ENCODE measurements at places on chromosomes 2 and 18.

DNA sequence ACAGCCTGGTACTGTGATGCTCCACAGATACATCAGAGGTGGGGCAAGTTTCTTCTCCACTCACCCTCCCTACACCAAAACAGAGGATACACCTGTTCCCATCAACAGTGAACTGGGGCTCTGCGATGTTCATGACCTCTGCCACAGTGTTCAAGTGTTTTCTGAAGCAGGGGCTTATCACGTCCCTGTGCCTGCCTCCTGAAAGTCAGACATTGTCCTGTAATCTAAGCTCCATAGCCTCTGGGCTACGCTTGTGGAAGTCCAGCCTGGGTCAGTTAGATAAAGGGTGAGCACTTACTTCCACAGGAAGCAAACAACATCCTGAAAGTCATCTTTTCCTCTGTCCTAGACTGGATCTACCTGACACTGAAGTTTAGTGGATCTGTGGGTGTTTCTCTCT is 20.2 kb upstream of the MRO start:
- no peak for DNase-seq

DNA sequence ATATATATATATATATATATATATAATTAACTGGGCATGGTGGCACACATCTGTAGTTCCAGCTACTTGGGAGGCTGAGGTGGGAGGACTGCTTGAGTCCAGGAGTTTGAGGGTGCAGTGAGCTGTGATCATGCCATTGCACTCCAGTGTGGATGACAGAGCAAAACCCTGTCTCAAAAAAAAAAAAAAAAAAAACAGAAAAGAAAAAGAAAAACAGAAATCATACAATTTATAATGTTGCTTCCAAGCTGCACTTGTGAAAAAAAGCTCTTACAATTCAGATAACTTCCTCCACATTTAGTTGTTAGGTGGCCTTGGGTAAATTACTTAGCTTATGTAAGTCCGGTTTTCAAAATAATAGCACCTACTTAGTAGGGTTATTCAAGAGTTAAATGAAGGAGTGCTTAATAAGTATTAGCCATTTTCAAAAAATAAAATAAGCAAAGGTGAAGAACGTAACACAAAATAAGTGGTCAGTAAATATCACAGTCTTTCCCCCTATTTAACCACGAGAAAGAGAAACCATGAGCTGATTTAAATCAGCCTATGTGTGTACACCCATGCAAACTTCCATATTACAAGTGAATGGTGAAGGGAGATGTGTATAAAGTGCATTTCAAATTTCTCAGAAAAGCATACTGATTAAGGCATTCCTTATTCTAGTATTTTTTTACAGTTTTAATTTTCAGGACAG is 2.3 kb downstream of the WIPF1 start:
- no peak for DNase-seq

DNA sequence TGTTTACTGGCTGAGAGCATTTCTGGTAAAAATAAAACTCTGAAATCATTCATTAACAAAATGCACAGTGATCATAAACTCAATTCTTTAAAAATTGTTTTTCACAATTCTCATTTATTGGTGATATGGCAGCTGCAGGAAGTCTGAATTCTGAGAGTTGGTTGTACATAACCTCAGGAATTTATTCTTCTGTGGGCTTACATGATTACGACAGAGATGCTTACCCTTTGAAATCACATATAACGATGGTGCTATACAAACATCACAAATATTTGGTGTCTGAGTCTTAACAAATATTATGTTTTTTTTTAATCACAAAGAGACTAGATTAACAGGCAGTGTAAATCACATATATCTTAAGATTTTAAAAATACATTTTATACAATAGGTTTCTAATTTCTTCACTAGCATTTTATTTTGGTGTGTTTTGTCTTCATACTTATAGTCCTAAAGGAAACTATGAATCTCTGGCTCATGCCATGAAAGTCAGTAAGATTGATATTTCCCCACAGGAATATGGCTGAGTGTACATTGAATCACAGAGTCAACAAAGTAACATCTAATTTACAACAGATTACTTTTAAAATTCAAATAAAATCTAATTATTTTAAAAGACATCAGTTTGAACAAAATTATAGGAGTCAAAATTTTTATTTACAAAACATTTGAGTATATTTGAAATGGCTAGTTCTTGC is 318.8 kb upstream of the THUMPD2 start:
- DNase-seq = no peak

DNA sequence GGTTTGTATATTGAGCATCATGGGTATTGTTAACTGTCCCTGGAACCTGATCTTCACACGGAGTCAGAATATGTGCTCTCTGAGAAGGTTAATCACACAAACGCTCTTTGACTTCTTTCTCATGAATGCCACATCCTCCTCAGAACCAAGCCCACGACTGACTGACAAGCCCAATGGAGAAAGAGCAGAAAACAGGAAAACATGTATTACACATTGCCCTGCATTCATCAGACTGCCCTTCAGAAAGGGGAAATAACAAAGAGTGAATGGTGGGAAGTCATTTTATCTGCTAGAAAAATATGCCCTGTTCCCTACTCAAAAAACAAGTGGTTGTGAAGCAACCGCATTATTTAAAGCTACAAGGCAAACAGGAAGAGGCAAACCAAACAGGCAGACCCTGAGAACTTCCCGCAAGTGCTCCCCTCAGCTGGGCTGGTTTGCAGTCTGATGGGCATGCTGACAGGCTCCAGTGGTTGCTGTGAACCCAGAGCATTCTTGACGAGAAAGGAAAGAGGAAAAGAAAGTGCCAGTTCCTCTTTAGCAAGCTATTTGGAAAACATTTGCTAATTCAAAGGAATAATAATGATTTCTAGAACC is 172.9 kb upstream of the SETBP1 start:
- DNase-seq = peak; percentile 2

- no peak for DNase-seq
These were observed 177.1 kb upstream of the HAAO start for GRCh38 chr2:42969231-42970150.

DNA sequence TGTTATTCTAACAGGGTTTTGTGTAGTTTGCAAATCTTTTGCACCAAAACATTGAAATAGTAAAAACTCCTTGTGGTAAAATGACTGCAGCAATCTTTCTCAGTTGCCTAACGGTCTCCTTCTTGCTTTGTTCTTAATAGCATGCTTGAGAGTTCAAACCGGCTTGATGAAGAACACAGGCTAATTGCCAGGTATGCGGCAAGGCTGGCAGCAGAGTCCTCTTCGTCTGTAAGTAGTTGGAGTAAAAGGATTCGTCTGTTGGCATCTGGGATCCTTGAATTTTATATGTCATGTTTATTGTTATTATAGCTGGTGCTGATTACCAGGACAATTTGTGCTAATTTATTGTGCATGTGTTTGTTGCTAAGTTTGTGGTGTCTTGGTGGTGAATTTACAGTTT is 138.1 kb downstream of the DTNA start:
- DNase-seq = no peak

GRCh38 chr2:33122726-33123125 is 176.0 kb downstream of the LTBP1 start:
- no peak for DNase-seq

DNA sequence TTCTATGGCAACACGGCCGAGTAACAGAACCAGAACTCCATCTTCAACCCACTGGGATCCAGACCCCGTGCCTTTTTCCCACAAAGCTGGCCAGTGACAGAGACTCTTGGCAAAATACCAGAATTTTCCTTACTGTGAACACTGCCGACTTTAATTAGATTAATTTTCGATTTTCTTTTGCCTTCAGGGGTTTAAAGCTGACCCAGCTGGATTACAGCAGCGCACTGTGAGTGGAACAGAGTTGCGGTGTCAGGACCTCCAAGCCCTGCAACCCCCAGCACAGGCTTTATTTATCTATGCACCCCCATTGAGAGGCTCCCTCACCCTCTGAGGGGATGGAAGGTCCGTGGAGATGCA is 36.4 kb downstream of the CTIF start:
- no peak for DNase-seq

GRCh38 chr2:207385903-207386302 is 143.9 kb upstream of the CREB1 start:
- DNase-seq = no peak

DNA sequence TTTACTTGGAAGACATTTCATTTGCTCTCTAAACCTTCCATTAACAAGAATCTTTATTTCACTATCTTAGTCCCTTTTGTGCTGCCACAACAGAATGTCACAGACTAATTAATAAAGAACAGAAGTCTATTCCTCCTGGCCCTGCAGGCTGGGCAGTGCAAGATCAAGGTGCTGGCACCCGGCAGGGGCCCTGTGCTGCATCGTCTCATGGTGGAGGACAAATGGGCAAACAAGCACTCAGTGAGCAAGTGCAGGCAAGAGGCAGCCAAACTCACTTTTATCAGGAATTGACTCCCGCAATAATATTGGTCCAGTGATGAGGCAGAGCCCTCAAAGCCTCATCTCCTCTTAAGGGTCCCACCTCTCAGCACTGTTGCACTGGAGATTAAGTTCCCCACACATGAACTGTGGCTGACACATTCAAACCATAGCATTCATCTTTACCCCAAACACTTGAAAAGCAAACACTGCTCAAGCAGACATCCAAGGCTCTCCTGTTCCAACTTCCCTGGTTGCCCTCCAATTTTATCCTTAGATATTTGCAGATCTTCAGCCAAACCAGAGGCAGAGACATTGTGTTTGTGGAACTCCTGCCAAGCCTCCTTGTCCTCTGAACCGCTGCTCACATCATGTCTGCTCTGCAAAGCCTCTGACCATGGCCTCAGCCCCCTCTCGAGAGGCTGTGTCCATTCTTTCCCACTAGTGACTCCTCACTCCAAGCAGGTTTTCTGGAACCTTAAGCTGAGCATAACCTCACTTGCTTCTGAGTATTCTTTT is 404.4 kb upstream of the SOX11 start:
- no peak for DNase-seq

DNA sequence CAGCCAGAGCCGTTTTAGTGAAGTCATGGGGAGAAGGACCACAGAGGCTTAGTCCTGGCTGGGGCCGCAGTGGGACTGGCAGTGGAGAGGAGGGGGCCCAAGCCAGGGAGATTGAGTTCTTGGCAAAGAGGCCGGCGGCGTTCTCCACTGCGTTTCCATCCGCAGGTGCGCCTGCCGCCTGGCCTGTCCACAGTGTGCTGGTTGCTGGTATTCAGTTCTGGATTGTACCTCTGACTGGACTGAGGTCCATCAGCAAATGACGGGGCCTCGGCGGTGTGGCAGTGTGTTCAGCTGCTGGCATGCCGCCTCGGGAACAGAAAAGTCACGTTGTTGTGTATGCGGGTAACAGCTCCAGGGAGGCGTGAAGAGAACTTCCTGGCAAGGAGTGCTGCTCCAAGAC is 36.8 kb downstream of the LRRFIP1 start:
- DNase-seq = no peak

GRCh38 chr18:48679236-48679635 is 140.4 kb downstream of the CTIF start:
- DNase-seq = no peak

DNA sequence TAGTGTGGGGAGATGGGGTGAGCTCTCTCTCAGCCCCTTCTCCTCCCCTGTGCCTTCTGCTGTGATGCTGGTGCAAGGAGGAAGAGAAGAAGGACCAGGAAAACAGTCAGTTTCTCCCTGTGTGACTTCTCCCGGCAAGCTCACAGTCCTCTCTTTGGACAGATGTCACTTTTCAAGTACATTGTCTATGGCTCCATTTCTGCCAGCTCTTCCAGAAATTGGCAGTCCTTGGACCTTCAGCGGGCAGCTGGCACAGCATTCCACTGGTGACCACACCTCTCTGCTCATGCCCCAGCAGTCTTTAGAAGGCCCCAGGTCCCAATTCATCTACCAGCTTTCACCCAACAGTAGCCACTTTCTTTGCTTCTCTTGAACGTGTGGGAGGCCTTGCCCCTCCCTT is 63.9 kb downstream of the AOX1 start:
- no peak for DNase-seq

DNA sequence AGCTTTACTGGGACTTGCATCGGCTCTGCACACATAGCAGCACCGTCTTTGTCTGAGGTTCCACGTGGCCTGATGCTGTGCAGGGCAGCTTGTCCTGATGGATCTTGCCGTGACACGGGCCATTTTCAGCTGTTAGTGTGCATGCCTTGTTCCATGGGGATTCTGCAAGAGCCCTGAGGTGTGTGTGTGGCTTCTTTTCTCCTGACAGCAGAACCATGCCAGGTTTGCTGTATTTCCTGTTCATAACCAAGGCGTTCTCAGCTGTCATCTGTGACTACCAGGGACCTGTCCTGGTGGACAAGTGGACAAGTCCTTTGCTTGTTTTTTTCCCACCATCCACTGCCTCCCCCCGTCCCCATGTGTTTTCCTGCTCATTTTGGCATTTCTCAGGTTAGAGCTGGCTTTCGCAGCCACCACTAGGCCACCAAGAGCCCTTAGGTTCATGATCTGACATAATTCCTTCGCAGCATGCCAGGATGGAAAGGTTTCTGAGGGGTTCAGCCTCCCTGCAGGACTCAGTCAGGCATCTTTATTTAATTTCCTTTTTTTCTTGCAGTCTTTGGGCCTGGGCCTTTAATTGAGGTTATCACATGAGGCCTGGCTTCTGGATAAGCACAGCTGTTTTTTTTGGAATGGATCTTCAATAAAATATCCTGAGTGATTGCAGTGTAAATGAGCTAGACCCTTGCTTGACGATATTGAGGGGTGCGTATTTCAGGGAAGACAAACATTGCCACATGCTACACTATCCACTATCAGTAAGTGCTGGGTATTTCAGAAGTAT is 139.4 kb downstream of the NCK2 start:
- no peak for DNase-seq

GRCh38 chr2:174597345-174598047 is at the start of gene WIPF1:
TSS of gene WIPF1 (minus strand) at chr2:174597804. CDS start at chr2:174585573, 12,231 bp downstream.
- peak; percentile 40 for DNase-seq

- DNase-seq = no peak
These were observed 118.4 kb downstream of the GLI2 start for GRCh38 chr2:120854014-120854620.

DNA sequence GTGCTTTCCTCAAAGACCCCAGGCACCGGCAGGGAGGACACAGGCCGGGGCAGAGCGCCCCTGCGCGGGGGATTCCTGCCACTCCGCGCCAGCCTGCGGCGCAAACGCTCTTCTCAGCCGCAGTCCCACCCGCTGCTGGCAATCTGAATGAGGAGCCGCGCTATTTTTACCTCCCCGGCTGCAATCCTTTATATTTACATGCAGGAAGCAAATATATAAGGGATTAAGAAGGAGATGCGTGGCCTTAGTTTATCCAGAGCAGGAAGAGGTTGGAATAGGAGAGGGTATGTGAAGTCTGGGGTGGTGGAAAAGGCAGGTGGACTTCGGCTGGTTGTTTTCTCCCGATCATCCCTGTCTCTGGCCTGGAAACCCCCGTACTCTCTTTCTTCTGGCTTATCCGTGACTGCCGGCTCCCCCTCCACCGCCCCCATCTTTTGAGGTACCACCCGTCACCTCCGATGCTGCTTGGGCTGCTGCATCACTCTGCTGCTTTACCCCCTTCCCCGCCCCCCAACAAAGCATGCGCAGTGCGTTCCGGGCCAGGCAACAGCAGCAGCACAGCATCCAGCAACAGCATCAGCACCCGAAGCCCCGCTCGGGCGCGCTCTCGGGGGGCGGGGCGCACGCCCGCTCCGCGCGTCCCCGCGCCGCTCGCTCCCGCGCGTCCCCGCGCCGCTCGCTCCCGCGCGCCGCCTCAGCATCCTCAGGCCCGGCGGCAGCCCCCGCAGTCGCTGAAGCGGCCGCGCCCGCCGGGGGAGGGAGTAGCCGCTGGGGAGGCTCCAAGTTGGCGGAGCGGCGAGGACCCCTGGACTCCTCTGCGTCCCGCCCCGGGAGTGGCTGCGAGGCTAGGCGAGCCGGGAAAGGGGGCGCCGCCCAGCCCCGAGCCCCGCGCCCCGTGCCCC is at the start of gene ADAM23:
TSS of gene ADAM23 (plus strand) at position 700 of the 902 bp plus-strand sequence. CDS start 335 bp downstream, outside the sequence.
- no peak for DNase-seq
